ENCODE measurements at places on chromosomes 2 and 18.

DNA sequence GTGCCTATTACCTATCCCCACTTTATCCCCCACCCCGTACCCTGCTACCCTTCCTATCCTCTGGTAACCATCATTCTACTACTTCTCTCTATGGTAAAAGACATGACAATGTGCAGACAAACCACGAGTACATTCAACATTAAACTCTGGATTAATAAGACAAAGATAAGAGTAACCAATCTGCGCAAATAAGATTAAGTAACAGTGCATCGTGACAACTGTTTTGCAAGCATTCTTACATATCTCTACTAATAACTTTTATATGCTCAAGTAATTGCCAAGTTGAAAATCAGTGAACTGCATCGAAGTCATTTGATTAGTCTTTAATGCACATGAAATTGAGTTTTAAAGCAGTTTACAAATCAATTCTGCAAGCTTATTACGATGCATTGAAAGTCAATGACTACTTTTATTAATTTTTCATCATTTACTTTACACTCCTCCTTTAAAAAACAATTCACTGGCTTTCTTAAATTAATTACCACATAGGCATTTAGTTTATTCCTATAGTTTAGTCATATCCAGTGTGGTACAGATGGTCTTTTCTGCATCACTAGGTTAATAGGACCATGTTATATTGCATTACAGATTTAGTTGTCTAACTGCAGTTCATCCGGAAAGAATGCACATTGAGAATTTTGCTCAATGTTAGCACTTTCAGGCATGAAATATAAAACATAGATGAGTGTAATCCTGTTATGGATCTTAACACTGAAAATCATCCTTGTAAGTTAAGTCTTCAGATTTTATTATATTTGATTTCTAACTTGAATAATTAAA is 178.1 kb downstream of the GCA start:
- DNase-seq: no peak

DNA sequence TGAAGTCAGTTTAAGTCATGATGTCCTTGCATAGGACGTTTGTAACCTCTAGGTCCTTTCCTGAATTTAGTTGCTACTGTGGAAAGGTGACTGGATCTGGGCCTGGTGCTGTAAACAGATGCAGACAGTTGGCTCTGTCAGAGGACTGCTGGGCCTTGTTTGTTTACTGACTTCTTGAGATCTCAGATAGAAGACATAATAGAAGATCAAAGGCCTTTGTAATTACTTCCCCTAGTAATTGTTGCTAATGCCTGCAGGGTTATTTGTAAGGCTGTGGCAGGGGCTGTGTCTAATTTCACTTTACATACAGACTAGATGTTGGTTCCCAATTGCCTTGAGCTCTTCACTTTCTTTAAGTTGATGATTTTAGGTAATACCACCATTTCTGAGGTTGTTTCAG is 42.5 kb downstream of the LYPD6B start:
- no peak for DNase-seq

DNA sequence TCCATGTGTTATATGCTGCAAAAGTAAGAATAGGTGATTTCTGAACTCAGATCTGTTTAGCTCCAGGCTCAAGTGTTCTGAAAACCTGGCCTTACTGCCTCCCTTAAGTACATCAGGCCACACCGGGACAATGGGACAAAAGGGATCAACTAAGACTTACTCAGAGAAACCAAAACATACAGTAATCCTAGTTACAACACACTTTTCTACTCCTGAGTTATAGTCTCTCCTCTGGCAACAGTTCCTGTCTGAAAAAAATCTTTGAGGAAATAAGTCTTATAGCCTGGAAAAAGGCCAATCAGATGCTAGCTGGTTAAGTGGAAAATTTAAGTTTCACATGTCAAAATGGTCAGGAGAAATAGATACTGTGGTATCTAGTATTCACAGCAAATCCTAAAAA is 5.6 kb downstream of the METTL5 start:
- no peak for DNase-seq

DNA sequence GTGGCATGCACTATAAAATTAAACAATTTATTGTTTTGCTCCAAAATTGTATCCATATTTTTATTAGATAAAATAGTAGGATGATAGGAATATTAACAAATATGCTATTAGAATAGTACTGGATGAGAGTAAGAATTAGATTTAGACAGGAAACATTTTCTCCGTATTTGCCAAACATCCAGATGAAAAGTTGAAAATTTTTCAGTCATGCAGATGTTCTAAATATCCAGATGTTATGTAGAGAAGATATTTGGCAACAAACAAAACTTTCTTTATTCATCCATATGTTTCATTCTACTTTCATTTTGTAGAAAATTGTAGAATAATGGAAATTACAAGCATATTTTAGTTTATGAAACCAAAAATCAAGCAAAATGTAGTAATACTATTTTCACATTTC is 45.2 kb upstream of the NEUROD1 start:
- DNase-seq: no peak

DNA sequence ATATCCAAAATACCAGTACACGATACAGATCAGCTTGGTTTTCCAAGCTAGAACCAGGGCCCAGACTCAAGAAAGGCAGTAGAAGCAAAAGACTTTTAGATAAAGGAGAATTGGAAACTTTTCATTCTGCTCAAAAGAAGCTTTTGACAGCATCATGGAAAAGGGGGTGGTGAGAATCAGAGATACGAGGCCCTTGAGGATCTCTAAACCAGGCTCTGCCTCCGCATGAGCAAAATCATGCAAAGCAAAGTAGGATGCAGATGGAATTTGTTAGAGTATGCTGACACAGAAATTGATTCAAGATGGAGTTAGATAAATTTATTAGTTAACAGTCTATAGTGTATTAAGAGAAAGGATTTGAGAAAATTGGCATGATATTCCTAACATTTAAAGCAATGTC is 39.8 kb downstream of the FAM98A start:
- no peak for DNase-seq
